Upper lobe of left lung (tissue), 6 donors: ENCODE measurements at places on chromosomes 3 and 15. TPM values are rescaled to one million over a fixed set of nuclear protein-coding genes. Genes with fewer than 3 reads are reported as not detected.

Gene NEK10
- 14.0 TPM for total RNA-seq

- DNase-seq = peak; percentile 53
Measured at GRCh38 chr15:40927873-40928806, 1.0 kb upstream of the DLL4 start.

DNA sequence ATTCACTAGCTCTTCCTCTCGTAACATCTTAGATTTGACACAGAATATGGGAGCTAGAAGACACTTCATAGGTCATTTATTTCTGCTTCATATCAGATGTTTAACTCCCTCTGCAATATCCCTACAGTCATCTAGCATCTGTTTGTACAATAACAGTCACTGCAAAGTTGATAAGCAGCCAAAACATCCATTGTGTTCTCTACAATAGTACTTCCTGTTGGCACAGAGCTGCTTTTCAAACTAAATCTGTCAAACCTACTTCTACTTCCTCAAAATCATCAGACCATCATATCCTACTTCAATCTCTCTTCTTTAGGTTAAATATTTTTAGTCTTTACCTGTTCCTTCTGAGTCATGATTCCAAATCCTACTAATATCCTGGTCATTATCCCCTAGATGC is 233.2 kb downstream of the FGF12 start:
- DNase-seq = no peak

GRCh38 chr3:169143506-169143905 is 520.0 kb downstream of the MECOM start:
- DNase-seq = no peak

Gene CNTN4
- 13.5 TPM for total RNA-seq

- no peak for DNase-seq
Measured at GRCh38 chr15:25536801-25537611, 98.2 kb upstream of the UBE3A start.

Gene CASR
- total RNA-seq = not detected

Gene ZBBX
- total RNA-seq = 81.3 TPM

Gene FILIP1L
- total RNA-seq = 21.0 TPM

DNA sequence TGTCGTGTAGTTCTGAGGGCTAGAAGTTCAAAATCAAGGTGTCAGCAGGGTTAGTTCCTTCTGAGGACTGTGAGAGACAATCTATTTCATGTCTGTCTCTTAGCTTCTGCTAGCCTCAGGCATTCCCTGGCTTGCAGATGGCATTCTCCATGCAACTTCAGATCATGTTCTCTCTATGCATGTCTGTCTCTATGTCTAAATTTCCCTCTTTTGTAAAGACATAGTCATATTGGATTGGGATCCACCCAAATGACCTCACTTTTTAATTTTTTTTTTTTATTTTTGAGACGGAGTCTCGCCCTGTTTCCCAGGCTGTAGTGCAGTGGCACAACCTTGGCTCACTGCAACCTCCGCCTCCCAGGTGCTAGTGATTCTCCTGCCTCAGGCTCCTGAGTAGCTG is 104.6 kb downstream of the RAP2B start:
- no peak for DNase-seq

- DNase-seq = no peak
Measured at GRCh38 chr3:125236331-125236903, 23.9 kb upstream of the SLC12A8 start.

GRCh38 chr15:79953951-79954444 is 17.0 kb downstream of the BCL2A1 start:
- DNase-seq = no peak

- no peak for DNase-seq
Measured at GRCh38 chr15:92645051-92645631, 10.4 kb downstream of the FAM174B start.

Gene CPEB1
- total RNA-seq = 1.6 TPM

- no peak for DNase-seq
Measured at GRCh38 chr3:94115482-94115881, 52.6 kb downstream of the NSUN3 start.

- DNase-seq = no peak
Measured at GRCh38 chr3:150635526-150635925, 32.4 kb downstream of the SELENOT start.

- DNase-seq = peak; percentile 72
Measured at GRCh38 chr15:26628879-26629529, 143.9 kb downstream of the GABRB3 start.

DNA sequence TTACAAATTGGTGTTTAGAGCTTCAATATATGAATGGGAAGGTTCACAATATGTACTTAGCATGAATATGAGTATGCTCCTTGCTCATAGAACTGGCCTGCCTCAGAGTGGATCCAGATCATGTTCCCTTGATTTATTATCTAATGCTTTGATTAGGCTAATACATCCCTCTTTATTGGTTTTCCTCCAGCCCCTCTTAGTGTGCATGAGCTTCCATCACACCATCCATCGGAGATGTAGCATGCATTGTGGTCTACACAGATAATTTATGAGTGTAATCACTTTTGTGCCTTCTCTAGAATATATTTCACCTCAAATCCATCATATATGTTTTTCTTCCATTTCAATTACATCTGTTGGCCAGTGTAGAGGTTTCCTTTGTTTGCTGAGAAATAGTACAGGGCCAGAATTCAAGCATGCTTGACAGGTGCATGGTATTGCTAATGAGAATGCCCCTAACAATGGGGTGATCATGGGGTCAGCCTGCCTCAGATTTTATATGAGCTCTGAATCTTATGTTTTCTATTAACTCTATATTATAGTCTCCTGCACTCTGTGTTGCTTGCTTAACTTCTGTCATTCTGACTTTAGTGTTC is 786.4 kb upstream of the ARPP21 start:
- DNase-seq = no peak

DNA sequence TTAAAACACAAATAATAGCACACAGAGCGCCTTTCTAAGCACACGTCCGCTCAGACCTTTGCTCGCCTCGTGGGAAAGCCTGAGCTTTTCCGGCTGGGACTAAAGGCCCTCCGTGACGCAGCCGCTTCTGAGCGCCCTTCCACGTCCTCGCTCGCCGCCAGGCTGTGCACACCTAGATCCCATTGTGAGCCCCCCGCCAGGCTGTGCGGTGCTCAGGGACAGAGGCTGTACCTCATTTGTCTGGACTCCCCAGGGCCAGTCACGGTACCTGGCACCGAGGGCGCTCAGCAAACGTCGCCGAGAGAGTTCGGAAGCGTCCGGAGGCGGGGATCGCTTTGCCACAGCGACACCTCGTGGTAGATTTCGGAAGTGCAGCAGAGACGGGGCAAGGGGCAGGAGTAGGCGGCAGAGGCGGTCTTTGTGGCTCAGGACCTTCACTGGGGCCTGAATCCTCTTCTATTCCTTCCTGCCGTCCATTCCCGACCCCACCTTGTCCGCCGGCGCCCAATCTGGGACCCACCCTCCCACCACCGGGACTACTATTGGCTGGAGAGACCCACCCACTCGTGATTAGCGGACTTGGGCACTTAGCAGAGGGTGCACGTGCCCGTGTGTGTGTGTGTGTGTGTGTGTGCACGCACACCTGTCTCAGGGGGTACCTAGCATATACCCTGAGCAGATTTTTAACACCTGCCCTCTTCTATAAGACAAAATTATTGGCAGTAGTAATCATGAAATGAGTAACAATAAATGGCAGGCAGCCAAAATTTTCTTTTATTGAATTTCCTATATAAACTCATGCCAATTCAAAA is 65.6 kb downstream of the RHCG start:
- DNase-seq = peak; percentile 77

GRCh38 chr3:186989429-186989828 is 59.1 kb downstream of the ST6GAL1 start:
- no peak for DNase-seq

DNA sequence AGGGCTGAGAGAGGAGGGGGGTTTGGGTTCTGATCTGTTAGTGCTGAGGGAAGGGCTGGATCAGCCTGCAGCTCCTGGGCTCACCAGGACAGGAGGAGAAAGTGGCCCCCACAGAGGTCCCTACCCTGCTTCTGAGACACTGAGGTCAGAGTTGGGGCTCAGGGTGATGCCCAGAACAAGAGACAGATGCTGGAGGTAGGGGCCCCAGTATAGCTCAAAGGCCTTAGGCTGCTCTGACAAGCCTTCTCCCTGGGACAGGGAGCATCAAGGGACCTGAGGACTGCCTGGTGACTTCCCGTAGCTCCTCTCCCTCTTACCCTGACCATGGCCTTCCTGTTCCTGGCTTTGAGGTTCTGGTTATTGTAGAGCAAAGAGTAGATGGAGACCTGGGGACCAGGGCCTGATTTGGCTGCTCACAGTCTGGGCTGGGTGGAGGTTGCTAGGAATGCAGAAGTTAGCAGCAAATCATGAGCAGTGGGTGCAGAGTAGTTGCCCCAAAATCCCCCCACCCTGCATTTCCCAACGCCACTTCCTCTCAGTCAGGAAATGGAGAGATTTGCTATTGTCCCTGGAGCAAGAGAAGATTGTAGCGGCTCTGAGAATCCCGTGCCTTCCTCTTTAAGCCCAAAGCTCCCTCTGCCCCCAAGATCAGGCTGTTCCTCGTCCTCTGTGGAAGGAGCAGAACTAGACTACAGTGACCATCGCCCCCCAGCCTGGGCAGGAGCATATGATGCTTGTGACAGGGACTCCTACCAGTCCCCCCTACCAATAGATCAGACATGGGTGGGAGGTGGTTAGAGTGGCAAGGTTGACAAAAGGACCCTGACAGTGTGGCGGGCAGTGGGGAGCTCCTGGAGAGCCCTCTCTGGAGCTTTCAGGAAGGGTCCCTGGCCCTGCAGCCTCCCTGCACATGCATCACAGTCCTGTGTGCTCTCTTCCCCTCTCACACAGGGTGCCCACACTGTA is 47.4 kb upstream of the SEC22A start:
- DNase-seq = no peak

Gene EXD1
- total RNA-seq = not detected

GRCh38 chr3:119990888-119991287 is 103.4 kb downstream of the GSK3B start:
- no peak for DNase-seq

Gene LRRC34
- 4.2 TPM for total RNA-seq
